Hematopoietic multipotent progenitor cell treated with erythropoietin and hydrocortisone succinate and interleukin-3 and kit ligand, for 4 days (in vitro differentiated cells): ENCODE measurements at places on chromosomes 3 and 15.
A peak's percentile ranks its signal among the peaks of the same experiment; 100 is the strongest.

DNA sequence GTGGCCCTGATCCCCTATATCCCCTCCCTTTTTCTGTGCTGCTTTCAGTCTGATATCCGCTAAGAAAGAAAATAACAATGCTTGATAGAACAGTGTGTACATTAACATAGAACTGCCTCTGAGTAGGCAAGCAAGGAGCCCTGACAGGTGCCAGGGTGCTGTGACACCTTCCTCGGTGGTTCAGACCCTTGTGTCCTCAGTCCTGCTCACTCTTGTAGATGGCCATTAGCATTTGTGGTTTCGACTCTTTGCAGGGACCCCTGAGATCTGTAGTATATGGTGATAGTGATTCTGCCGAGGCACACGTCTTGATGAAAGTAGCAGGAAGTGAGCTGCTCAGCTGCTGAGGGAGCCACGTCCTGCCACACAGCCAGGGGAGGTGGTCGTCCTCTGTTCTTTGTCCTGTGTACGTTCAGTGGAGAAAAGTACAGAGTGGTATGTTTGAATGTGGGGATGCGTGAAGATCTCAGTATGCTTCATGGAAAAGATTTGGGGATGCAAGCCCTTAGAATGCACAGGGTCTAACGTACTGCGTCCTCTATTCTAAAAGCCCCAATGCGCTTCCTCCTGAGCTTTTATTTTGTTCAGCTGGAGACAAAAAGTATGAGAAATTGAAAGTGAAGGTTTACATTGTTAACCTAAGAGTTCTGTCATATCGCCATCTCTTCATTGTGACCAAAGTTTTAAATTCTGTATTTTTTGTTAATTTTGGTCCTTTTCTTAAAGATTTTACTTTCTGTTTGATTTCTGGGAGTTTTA, 35.4 kb downstream of the PXYLP1 start:
- DNase-seq = peak; percentile 28

DNA sequence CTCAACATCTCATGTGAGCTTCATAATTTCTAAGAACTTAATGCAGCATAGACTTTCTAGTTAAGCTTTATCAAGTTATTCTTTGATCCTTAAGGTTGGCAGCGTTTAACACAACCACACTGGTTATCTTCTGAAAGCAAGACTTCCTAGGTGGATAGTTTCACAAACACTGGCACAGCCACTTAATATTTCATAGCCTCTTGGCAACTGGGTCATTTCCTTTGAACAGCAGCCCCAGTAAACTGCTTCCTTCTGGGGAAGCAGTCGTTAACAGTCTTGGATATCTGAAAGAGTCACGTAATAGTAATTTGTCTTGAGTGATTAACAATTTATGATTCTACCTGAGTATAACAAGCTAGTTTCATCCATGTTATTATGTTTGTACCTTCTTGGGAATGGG, 45.9 kb upstream of the ABHD10 start:
- peak; percentile 79 for DNase-seq

GRCh38 chr3:66454464-66454859, 46.4 kb downstream of the LRIG1 start:
- DNase-seq = no peak

DNA sequence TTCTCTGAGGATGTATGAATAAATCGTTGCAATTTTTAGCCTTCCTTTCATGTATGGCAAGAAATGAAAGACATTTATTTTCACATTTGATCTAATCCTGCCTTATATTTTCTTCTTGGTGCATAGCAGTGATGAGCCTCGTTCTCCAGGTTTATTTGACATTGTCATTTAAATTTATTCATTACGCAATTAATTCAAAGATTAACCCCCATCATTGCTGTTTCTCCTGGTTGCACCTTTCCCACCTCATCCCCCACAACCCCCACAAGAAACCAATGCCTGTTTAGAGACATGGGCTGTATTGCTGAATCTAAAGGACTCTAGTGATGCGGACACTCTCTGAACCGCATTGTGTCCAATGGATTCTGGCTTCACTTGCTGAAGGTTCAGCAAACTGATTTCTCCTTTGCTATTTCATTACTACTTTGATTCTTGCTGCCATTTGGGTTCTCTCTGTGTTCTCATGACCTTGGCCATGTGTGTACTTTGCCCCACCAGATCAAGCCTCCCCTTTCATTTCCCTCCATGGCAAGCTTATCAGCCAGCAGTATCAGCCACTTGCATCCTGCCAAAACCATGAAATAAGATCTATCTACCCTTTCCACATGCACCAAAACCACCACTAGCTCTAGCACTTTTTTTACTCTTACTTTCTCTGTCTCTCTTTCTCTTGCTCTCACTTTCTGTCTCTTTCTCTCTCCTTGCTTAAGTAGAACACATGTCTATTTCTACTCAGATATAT, 382.7 kb downstream of the GBE1 start:
- DNase-seq = peak; percentile 87

- DNase-seq = no peak
Observed at GRCh38 chr15:89492934-89493631, 3.3 kb downstream of the RHCG start.

- peak; percentile 43 for DNase-seq
Observed at GRCh38 chr15:79673416-79674123, 223.2 kb downstream of the MTHFS start.

GRCh38 chr15:40150163-40150925, 10.5 kb upstream of the BUB1B start:
- DNase-seq = peak; percentile 80

DNA sequence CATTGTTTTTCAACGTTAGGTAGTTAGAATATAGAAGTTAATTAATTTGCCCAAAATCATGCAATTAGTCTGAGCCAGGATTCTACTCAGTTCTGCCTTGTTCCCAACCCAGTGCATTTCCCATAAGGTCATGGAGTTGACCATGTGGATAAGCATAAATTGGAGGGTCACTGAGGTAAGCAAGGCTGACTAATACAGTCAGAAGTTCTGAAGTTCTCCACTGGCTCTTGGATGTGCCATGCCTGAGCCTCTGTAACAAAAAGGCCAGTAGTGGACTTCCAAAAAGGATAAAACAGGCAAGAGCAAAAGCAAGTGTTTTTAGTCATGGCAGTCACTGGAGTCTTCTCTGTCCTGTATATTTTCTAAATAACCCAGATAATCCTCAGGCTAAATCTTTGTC, 124.4 kb upstream of the PHLDB2 start:
- no peak for DNase-seq

DNA sequence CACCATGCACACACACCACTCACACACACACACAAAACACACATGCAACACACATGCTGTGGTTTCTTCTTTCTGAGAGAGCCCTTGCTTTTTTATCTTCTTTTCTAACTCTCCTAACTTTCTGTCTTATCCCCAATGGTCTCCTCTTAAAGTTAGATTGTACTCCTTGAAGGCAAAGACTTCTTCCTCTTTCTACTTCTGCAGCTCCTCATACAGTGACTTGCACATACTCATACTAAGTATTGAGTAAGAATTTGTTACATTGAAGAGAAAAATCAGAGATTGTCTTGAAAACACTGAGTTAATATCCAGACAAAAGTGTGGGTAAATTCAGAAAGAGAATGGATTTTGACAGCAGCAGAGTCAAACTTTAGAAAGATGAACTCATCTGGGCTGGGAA, 64.4 kb downstream of the GTPBP8 start:
- peak; percentile 57 for DNase-seq

GRCh38 chr15:71291723-71292122, 176.5 kb downstream of the THSD4 start:
- DNase-seq = no peak

DNA sequence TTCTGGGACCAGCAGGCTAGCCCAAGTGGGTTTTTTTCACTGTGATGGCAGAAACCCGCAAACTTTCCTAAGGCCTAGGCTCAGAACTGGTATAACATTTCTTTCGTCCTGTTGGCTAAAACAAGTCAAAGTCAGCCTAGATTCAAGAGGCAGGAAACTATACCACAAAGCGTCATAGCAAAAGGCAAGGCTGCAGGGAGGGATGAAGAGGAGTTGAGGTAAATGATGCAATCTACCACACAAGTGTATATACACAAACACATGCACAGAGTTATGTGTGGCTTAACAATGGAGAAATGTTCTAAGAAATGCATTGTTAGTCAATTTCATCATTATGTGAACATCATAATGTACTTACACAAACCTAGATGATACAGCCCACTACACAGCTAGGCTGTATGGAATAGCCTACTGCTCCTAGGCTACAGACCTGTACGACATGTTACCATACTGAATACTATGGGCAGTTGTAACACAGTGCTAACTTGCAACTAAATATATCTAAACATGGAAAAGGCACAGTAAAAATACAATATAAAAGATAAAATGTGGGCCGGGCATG, 225.6 kb downstream of the TBL1XR1 start:
- peak; percentile 45 for DNase-seq

GRCh38 chr15:66706840-66707239, 4.8 kb downstream of the SMAD6 start:
- no peak for DNase-seq

GRCh38 chr3:27089068-27089467, 280.1 kb downstream of the NEK10 start:
- DNase-seq = no peak
